MV-4-11 (cell line): ENCODE measurements at places on chromosomes 3 and 15.

GRCh38 chr3:146539315-146539714 is 5.1 kb downstream of the PLSCR1 start:
- DNase-seq: no peak

DNA sequence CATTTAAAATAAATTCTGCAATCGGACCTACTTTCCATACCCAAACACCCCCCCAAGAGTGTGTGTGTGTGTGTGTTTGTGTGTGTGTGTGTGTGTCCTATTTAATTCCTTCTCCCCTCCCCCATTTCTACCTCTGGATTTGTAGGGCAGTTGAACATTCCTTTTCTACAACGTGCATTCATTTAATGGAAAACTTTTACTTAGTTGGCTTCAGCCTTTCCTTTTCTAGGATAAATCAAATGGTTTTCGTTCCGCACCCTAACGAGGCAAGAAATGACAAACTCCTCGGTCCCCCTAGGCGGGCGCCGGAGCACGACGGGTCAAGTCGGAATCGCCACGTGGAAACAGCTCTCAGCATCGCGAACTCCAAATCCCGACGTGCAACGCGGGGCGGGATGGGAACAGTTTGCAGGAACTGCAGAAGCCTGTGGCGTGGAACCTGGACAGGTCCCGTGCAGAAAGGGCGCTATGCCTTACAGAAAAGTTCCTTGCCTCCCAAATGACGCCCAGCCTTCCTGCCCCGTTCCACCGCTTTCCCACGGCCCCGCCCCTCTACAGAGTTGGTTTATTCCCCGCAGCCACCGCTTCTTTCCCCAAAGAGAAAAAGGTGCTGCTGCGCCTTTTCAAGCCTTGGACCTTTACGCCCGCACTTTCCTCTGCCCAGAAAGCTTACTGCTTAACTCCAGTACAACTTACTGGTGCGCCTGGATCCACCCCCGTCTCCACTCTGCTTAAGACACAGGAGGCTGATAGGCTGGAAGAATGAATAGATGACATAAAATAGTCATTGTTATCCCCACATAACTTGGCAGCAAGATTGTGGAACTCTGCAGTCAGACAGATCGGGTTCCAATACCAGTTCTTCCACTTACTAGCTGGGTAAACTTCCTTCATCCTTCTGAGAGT is 1.1 kb upstream of the EIF2B5 start:
- DNase-seq: peak; percentile 80

DNA sequence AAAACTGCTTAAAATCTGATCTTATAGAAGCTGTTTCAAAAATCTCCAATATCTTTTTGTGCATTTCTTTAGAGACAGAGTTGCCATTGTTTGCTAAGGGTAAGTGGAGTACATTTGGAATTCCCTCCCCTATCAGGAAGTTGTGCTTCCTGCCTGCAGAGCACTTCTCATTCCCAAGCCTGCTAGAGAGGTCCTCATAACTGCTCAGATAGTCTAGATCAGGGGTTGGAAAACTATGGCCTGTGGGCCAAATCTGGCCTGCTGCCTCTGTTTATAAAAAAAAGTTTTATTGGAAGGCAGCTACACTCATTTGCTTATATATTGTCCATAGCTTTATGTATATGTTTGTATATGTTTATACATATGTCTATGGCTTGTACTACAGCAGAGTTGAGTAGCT is 333.7 kb upstream of the PROK2 start:
- DNase-seq: no peak

DNA sequence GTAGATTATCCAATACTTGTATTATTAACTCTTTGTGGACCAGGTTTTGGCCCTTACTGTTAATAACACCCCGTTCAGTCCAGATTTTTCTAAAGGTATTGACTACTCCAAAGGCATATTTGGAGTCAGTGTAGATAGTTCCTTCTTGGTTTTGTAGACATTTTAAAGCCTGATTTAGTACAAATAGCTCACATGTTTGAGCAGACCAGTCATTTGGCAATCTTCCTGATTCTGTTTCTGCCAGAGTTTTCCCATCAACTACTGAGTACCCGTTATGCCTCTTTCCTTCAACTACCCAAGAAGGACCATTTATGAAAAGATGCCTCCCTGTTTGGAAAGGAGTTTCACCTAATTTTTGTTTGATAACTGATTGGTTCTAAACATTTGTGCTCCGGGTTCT is 82.0 kb downstream of the CHCHD4 start:
- no peak for DNase-seq

DNA sequence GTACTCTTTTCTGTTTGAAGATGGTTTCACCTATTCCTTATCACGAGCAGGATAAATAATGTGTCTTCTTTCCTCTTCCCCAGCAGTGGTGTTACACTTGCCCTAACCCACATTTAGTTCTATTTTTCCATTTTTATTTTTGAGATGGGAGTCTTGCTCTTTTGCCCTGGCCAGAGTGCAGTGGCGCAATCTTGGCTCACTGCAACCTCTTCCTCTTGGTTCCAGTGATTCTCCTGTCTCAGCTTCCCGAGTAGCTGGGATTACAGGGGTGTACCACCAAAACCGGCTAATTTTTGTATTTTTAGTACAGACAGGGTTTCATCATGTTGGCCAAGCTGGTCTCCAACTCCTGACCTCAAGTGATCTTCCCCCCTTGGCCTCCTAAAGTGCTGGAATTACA is 372.4 kb downstream of the FOXP1 start:
- DNase-seq: peak; percentile 5

DNA sequence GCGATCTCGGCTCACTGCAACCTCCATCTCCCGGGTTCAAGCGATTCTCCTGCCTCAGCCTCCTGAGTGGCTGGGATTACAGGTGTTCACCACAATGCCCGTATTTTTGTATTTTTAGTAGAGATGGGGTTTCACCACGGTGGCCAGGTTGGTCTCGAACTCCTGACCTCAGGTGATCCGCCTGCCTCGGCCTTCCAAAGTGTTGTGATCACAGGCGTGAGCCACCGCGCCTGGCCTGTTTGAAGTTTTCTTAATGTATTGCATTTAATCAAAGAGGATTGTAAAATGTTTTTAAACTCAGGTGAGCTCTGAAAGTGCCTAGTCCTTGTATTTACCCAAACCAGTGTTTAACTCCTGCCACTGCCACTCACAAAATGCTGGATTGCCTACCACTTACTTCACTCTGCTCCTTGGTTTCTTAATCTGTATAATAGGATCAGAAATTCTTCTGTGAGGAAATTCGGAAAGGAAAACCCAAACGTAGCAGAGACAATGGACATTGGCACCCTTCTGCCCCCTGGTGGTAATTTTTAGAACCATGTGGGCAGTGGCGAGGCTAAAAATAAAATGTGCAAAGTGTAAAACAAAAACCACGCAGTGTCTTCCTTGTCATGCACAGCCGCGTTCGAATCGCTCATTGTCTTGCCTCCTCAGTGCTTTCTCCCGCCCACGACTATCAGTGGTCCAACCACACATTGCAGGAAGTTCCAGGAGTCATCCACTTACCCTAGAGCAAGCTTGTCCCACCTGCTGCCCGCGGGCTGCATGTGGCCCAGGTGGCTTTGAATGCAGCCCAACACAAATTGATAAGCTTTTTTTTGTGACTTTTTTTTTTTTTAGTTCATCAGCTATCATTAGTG is 27.3 kb downstream of the CEP19 start:
- peak; percentile 92 for DNase-seq

DNA sequence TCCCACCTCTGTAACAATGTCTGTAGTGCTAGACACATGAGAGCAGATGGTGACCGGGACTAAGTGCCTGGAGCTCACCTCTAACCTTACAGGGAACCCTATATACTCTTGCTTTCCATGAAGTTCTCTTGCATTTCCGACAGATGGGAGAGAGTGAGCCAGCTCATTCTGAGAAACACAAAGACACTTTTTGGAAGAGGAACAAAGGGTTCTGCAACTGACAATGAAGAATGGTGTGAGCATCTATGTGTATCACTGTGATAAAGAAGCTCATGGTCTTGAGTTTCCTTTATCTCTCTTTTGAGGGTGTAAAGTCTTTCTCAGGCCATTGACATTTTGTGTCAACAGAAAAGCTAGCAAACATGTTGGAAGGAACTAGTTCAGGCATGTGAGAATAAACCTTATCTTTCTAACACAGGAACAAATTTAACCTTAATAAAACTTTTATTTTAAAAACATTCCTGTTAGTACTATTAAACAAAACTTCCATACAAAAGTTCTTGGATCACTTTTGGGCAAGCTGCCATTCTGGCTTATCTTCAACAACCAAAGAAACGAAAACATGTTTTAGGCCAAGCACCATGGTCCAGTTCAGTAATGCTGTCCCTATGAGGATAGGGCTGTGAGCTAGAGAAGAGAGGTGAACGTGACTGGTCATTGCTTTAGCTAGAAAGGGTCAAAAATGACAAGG is 142.7 kb downstream of the THRB start:
- DNase-seq: no peak

DNA sequence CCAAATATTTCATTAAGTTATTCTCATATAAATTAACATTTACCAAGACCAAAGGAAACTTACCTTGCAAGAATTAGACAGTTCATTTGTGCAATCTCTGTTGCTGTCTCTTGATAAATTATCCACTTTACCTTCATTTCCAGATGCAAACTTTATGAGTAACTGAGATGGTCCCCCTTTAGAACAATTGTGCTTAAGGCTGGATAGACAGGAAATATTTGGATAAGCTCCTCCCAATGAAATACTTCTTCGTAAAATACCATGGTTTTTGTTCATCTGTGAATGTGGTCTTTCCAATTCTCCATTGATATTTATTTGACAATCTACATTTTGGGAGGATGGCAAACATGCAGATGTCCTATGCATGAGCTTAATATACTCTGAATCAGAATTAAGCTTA is 78.2 kb downstream of the NEDD4 start:
- DNase-seq: no peak

DNA sequence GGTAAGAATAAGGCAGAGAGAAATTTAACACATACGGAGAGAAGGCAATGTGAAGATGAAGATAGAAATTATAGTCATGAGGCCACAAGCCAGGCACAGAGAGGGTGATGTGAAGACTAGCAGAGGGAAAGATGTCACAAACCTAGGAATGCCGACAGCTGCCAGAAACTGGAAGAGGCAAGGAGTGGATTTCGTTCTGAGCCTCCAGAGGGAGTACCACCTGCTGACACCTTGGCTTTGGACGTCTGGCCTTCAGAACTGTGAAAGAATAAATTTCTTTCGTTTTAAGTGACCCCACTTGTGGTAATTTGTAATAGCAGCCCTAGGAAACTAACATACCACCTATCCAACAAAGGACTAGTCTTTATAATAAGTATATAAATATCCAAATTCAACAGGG is 5.0 kb upstream of the SGO1 start:
- no peak for DNase-seq

- DNase-seq: peak; percentile 85
These were observed 97.7 kb downstream of the RPL39L start for GRCh38 chr3:187041362-187042307.

GRCh38 chr3:4996223-4996765 is 17.1 kb downstream of the BHLHE40 start:
- no peak for DNase-seq

GRCh38 chr3:33424606-33425452 is 15.4 kb downstream of the UBP1 start:
- no peak for DNase-seq

DNA sequence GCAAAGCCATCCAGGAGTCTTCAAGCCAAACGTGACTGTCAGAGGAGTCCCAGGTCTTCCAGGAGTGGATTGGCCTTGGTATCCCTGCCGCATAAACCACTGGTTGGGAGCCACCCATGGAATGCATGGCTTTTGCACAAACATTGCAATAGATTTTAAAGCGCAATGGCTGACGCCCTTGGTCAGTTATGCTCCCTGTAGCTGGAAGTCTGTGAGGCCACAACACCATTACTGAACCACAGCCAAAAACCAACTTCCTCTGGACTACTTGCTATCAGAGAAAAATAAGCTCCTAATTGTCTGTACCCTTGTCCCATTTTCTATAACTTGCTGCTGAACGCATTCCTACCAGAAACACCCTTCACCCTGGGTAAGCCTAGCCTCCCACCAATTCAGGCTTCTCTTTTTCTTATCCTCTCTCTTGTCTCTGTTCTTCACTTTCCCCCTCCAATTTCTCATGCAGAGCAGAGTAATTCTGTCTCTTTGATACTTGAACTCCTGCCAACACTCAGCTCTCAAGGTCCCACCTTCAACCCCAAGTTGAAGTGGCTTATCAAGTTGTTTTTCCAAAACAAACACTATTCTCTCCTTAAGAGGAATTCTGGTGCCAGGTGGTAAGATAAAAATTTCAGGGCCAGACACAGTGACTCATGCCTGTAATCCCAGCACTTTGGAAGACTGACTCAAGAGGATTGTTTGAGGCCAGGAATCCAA is 176.4 kb upstream of the UBE2E1 start:
- peak; percentile 3 for DNase-seq

- no peak for DNase-seq
These were observed 63.3 kb downstream of the RPL22L1 start for GRCh38 chr3:170806676-170807075.

- DNase-seq: no peak
These were observed 146.1 kb downstream of the DPH6 start for GRCh38 chr15:35399901-35400300.

DNA sequence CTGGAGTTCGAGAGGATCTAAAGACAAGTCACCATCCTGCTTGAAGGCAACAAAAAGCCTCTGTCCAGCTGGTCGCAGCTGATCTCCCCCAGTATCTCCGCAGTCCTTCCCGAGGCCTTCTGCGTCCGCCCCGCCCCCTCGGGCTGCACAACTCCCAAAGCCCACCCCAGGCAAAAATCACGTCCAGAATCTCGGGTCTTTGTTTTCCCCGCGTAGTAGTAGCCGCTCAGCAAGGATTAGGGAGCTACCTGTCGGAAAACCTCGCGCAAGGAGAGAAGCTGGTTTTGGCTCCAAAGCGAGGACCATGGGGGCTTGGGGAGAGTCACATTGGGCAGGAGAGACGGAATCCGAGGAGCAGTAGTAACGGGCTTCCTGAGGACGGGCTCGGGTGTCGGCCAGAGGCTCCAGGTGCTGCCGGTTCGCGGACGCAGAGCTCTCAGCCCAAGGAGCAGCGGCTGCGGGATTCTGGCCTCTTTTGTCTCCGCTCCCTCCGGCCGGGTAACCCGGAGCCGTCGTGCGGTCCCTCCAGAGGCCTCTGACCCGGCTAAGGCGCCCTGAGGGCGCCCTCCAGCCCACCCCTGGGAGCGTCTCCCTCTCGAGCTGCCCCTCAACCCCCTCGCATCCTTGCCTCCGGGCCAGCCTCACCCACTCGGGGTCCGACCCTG is 401 bp downstream of the ZSCAN29 start:
- no peak for DNase-seq

DNA sequence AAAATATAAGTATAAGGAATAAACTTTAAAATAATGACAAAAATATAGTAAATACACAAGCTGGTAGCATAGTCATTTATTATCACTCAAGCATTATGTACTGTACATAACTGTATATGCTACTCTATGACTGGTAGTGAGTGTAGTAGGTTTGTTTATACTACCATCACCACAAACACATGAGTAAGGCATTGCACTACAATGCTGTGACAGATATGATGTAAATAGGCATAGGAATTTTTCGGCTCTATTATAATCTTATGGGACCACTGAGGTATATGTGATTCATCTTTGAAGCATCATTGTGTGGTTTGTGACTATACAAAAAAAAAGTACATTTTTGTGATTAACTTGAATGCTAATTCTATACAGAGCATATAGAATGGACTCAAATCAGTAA is 35.3 kb upstream of the FBN1 start:
- no peak for DNase-seq
